ENCODE measurements at places on chromosomes 3 and 15. TPM values are rescaled to one million over a fixed set of nuclear protein-coding genes. Genes with fewer than 3 reads are reported as not detected.

Gene UBR1
- total RNA-seq = 22.6 TPM

Gene MUSTN1
- total RNA-seq = 0.66 TPM

DNA sequence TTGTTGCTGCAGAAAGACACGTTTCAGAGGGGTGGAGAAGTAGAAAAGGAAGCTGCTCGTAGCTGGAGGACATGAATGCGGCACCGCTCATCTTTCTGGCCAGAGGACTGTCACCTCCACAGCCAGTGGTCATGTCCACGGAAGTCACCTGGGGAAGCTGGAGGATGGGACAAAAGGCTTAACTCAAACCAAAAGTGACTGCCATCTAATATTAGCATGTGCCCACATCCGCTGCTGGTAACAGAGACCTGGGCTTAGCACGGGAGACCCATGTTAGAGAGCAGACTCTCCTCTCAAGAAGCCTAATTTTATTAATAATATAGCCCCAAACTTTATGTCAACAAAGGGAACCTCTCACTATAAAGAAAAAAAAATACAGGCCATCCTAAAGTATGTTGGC, 5.9 kb downstream of the MEX3B start:
- no peaks in the 10 kb centered on the region for H3K27me3 ChIP-seq
- H3K4me3 ChIP-seq = no peak overlapping the region
- H3K36me3 ChIP-seq = no peaks in the 10 kb centered on the region
- no peak overlapping the region for H3K27ac ChIP-seq
- H3K4me1 ChIP-seq = no peaks in the 10 kb centered on the region

DNA sequence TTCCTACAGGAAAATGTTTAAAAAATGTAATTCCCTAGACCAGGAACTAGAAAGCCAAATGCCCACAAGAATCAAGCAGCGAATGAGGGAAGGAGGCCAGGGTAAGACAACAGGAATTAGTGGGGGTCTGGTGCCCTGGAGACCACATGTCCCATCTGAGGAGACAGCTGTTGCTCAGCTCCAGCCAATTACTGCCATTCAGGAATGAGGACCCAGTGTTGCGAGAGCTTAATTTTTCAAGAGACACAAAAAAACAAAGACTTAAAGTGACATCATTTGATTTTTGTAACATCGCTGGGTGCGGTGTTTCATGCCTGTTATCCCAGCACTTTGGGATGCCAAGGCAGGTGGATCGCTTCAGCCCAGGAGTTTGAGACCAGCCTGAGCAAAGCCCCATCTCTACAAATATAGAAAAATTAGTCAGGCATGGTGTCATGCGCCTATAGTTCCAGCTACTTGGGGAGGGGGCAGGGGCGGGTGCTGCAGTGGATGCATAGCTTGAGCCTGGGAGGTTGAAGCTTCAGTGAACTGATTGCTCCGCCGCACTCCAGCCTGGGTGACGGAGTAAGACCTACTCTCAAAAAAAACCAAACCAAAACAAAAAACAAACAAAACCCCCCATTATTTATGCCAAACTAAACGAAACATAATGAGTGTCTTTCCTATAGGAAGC, 52.8 kb upstream of the LRIG1 start:
- peaks cover 17% of the 10 kb centered on the region for H3K4me1 ChIP-seq
- no peak overlapping the region for H3K4me3 ChIP-seq
- H3K36me3 ChIP-seq = no peaks in the 10 kb centered on the region
- no peaks in the 10 kb centered on the region for H3K27me3 ChIP-seq
- no peak for DNase-seq

DNA sequence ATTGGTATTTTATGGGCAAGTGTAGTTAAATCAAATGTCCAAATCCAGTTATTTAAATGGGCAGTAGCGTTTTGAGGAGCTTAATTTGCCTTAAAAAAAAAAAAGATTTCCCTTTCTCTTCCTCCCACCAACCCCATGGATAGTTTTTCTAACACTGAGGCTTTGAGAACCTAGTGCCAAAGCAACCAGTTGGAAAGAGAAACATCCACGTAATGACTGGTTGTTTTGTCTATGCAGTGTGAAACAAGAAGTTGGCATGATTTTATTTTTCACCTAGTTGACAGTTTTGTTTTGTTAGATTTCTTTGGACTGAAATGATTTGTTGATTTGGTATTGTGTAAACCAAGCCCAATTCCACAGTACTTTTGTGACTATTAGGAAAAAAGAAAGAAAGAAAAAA, 170.0 kb downstream of the SOX2 start:
- H3K4me1 ChIP-seq = no peaks in the 10 kb centered on the region
- no peak overlapping the region for H3K4me3 ChIP-seq
- H3K27me3 ChIP-seq = no peaks in the 10 kb centered on the region

GRCh38 chr15:72252663-72253299, 19.6 kb downstream of the PARP6 start:
- no peak overlapping the region for H3K4me3 ChIP-seq
- H3K27ac ChIP-seq = no peak overlapping the region
- no peaks in the 10 kb centered on the region for H3K4me1 ChIP-seq
- H3K27me3 ChIP-seq = no peaks in the 10 kb centered on the region

GRCh38 chr15:97087006-97087741, 756.7 kb downstream of the NR2F2 start:
- H3K27ac ChIP-seq = no peak overlapping the region
- H3K4me3 ChIP-seq = no peak overlapping the region
- no peak for DNase-seq
- H3K4me1 ChIP-seq = no peaks in the 10 kb centered on the region

Gene RAMAC
- total RNA-seq = 43.8 TPM

Gene SPTSSB
- total RNA-seq = 78.0 TPM

- peaks cover 5% of the 10 kb centered on the region for H3K4me1 ChIP-seq
- no peak overlapping the region for H3K4me3 ChIP-seq
- peaks cover 17% of the 10 kb centered on the region for H3K36me3 ChIP-seq
- H3K27ac ChIP-seq = no peak overlapping the region
- no peaks in the 10 kb centered on the region for H3K27me3 ChIP-seq
Observed at GRCh38 chr3:47020311-47020710, 40.8 kb downstream of the NBEAL2 start.

Gene A4GNT
- not detected for total RNA-seq

- no peaks in the 10 kb centered on the region for H3K27me3 ChIP-seq
- no peak for DNase-seq
- H3K27ac ChIP-seq = no peak overlapping the region
- peaks cover 26% of the 10 kb centered on the region for H3K4me1 ChIP-seq
Observed at GRCh38 chr3:100575704-100576103, 33.7 kb upstream of the ADGRG7 start.

Gene RNU5B-1
- total RNA-seq = not detected

DNA sequence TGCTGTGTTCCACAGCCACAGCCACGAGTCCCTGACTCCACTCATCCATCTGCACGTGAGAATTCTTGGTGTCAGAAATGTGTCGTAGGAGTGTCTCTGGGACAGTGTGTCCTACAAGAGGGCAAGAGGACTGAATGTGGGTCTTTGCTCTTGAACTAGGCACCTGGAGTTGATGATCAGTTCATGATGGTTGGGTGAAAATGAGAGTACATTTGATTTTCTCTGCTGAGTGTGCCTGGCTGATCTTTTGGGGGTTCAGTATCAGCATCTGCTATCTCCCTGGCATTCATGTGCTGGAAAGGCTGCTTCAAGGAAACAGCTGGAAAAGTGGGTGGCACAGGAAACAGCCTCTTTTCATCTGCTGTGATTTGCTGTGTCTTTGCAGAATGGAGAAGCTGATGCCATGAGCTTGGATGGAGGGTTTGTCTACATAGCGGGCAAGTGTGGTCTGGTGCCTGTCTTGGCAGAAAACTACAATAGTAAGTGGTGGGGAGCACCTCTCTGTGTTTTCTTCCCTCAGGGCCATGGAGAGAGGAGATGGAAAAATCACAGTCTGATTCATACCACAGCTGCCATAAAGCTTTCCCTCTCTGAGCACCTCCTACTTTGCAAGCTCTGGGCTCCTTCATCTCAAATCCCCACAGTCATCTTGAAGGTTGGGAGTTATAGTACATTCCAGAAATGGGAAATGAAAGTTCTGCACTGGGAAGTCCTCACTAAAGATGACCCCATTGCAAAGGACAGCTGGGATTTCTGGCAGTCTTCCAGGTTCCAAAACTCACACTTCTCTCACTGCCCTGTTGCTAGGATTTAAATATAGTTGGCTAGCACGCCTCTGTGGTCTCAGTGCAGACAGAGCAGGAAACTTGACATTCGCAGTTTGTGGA, 17.8 kb downstream of the TF start:
- no peak overlapping the region for H3K4me3 ChIP-seq
- no peaks in the 10 kb centered on the region for H3K36me3 ChIP-seq
- H3K27ac ChIP-seq = no peak overlapping the region
- no peak for DNase-seq

GRCh38 chr3:71689291-71689690, 35.9 kb downstream of the EIF4E3 start:
- H3K27ac ChIP-seq = no peak overlapping the region
- no peaks in the 10 kb centered on the region for H3K27me3 ChIP-seq
- no peak overlapping the region for H3K4me3 ChIP-seq
- H3K36me3 ChIP-seq = no peaks in the 10 kb centered on the region

GRCh38 chr3:48468329-48468731, 21.8 kb downstream of the ATRIP start:
- H3K27ac ChIP-seq = no peak overlapping the region
- DNase-seq = no peak
- no peaks in the 10 kb centered on the region for H3K27me3 ChIP-seq
- peaks cover 47% of the 10 kb centered on the region for H3K4me1 ChIP-seq
- H3K4me3 ChIP-seq = no peak overlapping the region

DNA sequence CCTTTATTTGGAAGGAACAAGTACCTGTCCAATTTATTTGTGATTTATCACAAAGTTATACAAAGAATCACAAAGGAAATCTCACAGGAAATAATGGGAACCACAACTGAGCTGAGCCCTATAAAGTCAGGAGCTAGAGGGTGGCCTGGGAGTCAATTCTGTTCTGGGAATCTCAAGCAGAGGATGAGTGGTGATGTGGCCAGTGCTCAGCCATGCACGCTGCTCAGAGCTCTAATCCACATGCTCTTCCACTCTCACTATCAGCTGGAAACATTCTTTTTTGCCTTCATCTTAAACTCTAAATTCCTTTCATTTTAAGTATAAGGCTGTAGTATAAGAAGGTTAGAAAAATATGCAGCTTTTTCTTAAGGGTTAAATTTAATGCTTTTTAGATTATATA, 36.6 kb downstream of the UACA start:
- H3K4me1 ChIP-seq = no peaks in the 10 kb centered on the region
- no peaks in the 10 kb centered on the region for H3K27me3 ChIP-seq
- H3K27ac ChIP-seq = no peak overlapping the region
- no peaks in the 10 kb centered on the region for H3K36me3 ChIP-seq

Gene CAMP
- total RNA-seq = not detected

Gene TMEM158
- total RNA-seq = 82.9 TPM

DNA sequence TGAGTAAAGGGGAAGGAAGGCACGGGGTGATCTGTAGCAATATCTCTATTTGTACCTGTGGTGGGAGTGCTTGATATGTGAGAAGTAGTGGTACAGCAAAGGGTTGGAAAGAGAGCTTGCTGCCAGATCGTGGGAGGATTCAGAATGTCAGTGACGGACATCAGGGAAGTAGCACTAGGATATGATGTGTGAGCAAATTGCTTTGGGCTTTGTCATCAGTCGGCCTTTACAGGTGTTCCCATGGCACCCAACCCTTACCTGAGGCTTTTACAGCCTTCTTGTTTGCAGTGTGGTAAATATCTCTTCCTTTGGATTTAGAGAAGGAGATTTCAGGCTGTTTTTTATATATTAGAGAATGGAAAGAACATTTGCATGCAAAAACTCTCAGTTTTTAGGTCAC, 29.8 kb downstream of the IL1RAP start:
- peak overlapping the region; percentile 30 for H3K27ac ChIP-seq
- H3K4me1 ChIP-seq = peaks cover 11% of the 10 kb centered on the region
- no peaks in the 10 kb centered on the region for H3K36me3 ChIP-seq
- H3K4me3 ChIP-seq = no peak overlapping the region
- H3K27me3 ChIP-seq = no peaks in the 10 kb centered on the region

Gene SLC7A14
- not detected for total RNA-seq

Gene COLQ
- total RNA-seq = 1.5 TPM

GRCh38 chr15:51669381-51669780, 11.9 kb upstream of the SCG3 start:
- no peaks in the 10 kb centered on the region for H3K27me3 ChIP-seq
- no peaks in the 10 kb centered on the region for H3K4me1 ChIP-seq
- H3K4me3 ChIP-seq = no peak overlapping the region
- H3K27ac ChIP-seq = no peak overlapping the region
- H3K36me3 ChIP-seq = no peaks in the 10 kb centered on the region
- no peak for DNase-seq

DNA sequence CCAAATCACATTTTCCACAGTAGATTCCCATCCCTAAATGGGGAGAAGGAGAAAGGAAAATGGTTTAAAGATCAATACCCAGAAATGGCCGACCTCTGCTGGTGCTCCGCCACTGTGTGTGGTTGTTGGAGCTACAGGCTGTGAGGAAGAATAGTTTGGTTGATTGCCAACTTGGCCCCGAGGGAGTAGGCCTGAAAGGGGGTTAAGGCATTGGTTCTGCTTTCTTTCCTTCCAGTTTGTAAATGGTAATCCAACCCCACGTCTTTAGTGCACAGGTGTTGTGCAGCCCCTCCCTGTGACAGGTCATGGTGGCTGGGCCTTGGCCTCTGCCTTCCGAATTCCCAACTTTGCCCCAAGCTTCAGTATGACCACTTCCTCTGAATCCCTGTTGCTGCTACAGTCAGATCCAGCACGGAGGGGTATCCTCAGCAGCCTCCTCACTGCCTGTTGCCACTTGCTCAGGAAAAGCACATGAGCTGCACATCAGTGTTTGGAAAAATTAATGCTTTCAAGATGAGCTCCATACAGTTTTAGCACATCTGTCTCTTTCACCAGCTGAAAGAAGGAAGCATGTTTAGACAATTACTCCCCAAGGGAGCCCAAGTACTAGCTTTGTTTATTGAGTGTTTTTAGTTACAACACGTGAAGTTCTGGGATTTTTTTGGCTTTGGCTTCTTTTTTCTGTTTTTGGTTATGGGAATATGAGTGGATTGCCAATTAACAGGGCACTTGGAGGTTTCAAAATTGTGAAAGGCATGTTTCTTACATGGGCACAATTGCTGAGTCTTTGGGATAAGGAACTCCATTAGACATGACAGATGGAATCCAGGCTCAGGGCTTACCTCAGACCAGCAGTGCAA, 92.3 kb upstream of the ROPN1 start:
- H3K36me3 ChIP-seq = no peaks in the 10 kb centered on the region
- no peak overlapping the region for H3K4me3 ChIP-seq
- no peak overlapping the region for H3K27ac ChIP-seq
- H3K27me3 ChIP-seq = peaks cover 5% of the 10 kb centered on the region
- H3K4me1 ChIP-seq = no peaks in the 10 kb centered on the region

Gene ZNF385D
- 2.9 TPM for total RNA-seq

- no peaks in the 10 kb centered on the region for H3K27me3 ChIP-seq
- H3K27ac ChIP-seq = no peak overlapping the region
- peaks cover 16% of the 10 kb centered on the region for H3K4me1 ChIP-seq
Observed at GRCh38 chr3:111072031-111072921, 660 bp downstream of the NECTIN3 start.

- H3K4me1 ChIP-seq = peaks cover 79% of the 10 kb centered on the region
- no peaks in the 10 kb centered on the region for H3K27me3 ChIP-seq
- DNase-seq = no peak
- H3K36me3 ChIP-seq = peaks cover 12% of the 10 kb centered on the region
- H3K4me3 ChIP-seq = peak overlapping the region; percentile 74
- peak overlapping the region; percentile 99 for H3K27ac ChIP-seq
Observed at GRCh38 chr3:49902511-49903345, 945 bp downstream of the MST1R start.

Gene GPR15
- not detected for total RNA-seq
